ENCODE measurements at places on chromosomes 7 and 10. TPM values are rescaled to one million over a fixed set of nuclear protein-coding genes. Genes with fewer than 3 reads are reported as not detected.

The DBF4 gene
- 11.5 TPM for total RNA-seq

The FKBP6 gene
- 0.47 TPM for total RNA-seq

The AMPH gene
- 1.2 TPM for total RNA-seq

The SLC18A3 gene
- total RNA-seq: not detected

The RARRES2 gene
- total RNA-seq: 144 TPM

The C10orf62 gene
- total RNA-seq: not detected

The ACHE gene
- 0.97 TPM for total RNA-seq

The MYL10 gene
- not detected for total RNA-seq

The BAG3 gene
- 30.2 TPM for total RNA-seq

The AEBP1 gene
- total RNA-seq: 82.5 TPM

The TYW1B gene
- total RNA-seq: 6.8 TPM

The PITX3 gene
- not detected for total RNA-seq

The TAF5 gene
- 4.8 TPM for total RNA-seq

The ADRA2A gene
- total RNA-seq: 3.8 TPM

The GBX1 gene
- total RNA-seq: not detected

The NME8 gene
- not detected for total RNA-seq

The GDF2 gene
- not detected for total RNA-seq

The TMEM270 gene
- not detected for total RNA-seq

The CLDN3 gene
- 12.8 TPM for total RNA-seq

The MNX1 gene
- 0.74 TPM for total RNA-seq

The GPRIN2 gene
- total RNA-seq: 42.1 TPM

The PLCE1 gene
- 10.5 TPM for total RNA-seq

The AQP1 gene
- total RNA-seq: 826 TPM

The ZCWPW1 gene
- 4.9 TPM for total RNA-seq

The POU6F2 gene
- total RNA-seq: not detected

The NRAP gene
- total RNA-seq: not detected

The LAMB1 gene
- total RNA-seq: 104 TPM

The IL2RA gene
- 2.9 TPM for total RNA-seq

The RBP3 gene
- not detected for total RNA-seq

The ZNF37A gene
- 16.6 TPM for total RNA-seq

The IFIT1B gene
- not detected for total RNA-seq

The ATOH7 gene
- total RNA-seq: not detected

The PNLIPRP2 gene
- total RNA-seq: not detected

The SPAG6 gene
- total RNA-seq: 10.4 TPM

The CNTNAP2 gene
- 0.59 TPM for total RNA-seq

The CNNM1 gene
- 0.35 TPM for total RNA-seq

The SLC26A3 gene
- not detected for total RNA-seq

The OR9A2 gene
- not detected for total RNA-seq

The CPA4 gene
- total RNA-seq: not detected

The ASB10 gene
- not detected for total RNA-seq

The CALN1 gene
- not detected for total RNA-seq

The MORN4 gene
- total RNA-seq: 5.4 TPM

The COG5 gene
- total RNA-seq: 49.1 TPM

The NUTM2B gene
- 2.5 TPM for total RNA-seq

The SFMBT2 gene
- 22.3 TPM for total RNA-seq

The GPC2 gene
- 0.77 TPM for total RNA-seq

The EEF1AKMT2 gene
- 14.1 TPM for total RNA-seq

The CNPY1 gene
- not detected for total RNA-seq

The CALY gene
- not detected for total RNA-seq

The OR6V1 gene
- total RNA-seq: not detected
